Pancreas (tissue), 10 donors: ENCODE measurements at places on chromosomes 7 and 10. TPM values are rescaled to one million over a fixed set of nuclear protein-coding genes. Genes with fewer than 3 reads are reported as not detected.

ASB10 gene
- polyA plus RNA-seq: not detected

NUTM2E gene
- 0.40 TPM for polyA plus RNA-seq

MUC12 gene
- 0.38 TPM for polyA plus RNA-seq

PVRIG gene
- not detected for polyA plus RNA-seq

CAV1 gene
- 19.5 TPM for polyA plus RNA-seq

CTBP2 gene
- 22.2 TPM for polyA plus RNA-seq

MALRD1 gene
- polyA plus RNA-seq: 0.31 TPM

TLL2 gene
- 0.23 TPM for polyA plus RNA-seq
